H54 (cell line): ENCODE measurements at places on chromosomes 5 and 9.

- no peak for DNase-seq
These were observed 20.2 kb downstream of the SIL1 start for GRCh38 chr5:139177809-139178588.

DNA sequence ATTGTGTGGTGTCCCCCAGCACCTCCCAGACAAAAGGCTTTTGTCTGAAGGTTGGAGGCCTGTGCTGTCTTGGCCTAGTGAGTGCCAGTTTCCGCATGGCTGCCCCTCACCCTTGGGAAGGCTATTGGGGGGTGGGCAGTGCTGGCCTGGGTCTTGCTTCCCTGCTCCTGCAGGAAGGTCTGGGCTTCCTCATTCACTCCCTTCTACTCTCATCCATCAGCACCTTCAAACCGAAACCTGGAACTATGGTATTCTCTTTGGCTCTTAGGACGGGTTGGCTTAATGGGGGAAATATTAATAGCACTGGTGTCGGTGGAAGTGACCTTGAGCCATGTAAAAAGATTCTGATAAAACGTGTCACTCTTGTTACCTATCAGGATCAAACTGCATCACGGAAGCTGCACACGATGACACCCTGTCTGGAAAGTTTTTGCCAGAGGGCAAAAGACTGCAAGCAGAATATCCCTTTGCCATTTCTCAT is 34.0 kb upstream of the GLRX start:
- DNase-seq: no peak

DNA sequence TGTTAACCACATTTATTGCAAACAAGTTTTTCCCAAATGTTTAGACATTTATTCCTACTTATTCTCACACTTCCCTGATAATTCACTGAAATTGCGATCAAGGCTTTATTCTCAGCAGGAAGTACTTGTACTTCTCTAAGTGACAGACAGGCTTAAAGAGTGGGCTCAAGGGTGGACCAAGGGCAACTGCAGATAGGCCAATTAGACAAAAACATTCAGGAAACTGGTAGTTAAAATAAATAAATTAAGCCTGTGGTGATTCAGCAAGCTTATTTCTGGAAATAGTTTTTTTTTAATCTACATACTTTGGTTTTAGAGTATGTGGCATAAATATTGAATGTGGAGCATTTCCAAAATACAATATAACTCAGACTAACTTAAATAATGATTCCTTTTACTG is 136.1 kb downstream of the UGCG start:
- DNase-seq: no peak

- no peak for DNase-seq
These were observed 54.3 kb downstream of the TSTD2 start for GRCh38 chr9:97578846-97579245.
